ENCODE measurements at places on chromosomes 6 and 20.

- no peak for DNase-seq
These were observed 20.7 kb upstream of the TOX2 start for GRCh38 chr20:43893930-43894329.

DNA sequence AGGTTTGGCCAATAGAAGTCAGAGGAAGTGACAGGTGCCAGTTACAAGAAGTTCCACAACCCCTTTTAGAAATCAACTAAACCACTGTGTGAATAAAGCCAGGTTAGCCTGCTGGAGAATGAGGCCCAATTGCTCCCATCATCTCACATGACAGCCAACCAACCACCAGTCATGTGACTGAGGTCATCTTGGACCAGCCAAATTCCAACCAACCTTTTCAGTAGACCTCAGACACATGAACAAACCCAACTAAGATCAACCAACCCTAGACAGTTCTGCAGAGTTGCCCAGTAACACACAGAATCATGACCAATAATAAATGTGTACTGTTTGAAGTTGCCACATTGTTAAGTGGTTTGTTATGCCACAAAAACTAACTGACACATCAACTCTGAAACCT is 44.6 kb upstream of the GGTLC1 start:
- no peak for DNase-seq

DNA sequence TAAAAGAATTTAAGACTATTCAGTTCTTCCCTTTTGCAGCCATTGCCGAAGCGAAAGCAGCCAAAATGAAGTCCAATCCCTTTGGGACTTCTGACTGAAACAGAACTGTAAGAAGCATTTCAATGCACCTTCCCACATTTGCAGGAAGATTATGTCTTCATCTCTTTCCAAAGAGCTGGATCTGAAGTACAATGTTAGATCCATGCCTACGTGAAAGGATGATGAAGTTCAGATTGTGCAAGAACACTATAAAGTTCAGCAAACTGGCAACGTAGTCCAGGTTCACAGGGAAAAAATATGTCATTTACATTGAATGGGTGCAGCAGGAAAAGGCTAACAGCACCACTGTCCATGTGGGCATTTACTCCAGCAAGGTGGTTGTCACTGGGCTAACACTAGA is 6.0 kb upstream of the FILIP1 start:
- DNase-seq, result no peak

DNA sequence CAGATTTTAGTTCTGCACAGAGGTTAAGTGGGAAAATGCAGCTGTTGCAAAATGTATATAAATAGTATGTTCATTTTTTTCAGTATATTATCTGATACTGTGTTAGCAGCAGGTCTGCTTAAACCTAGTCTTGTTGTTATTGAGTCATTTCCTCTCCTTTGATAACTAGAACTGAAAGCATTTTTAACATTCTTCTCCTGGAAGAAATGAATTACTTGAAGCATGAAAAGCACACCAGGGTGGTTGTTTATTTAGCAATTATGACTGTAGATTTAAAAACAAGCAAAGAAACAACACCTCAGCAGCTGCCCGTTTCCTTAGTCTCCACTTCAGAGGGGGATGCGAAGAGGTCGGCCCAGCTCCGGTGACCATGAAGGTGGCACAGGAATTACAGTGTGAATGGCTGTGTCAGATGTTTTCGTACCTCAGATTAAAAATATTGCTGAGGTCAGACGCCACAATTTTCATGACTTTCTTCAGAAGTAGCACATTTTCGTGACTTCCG is 53.5 kb downstream of the GOPC start:
- no peak for DNase-seq

DNA sequence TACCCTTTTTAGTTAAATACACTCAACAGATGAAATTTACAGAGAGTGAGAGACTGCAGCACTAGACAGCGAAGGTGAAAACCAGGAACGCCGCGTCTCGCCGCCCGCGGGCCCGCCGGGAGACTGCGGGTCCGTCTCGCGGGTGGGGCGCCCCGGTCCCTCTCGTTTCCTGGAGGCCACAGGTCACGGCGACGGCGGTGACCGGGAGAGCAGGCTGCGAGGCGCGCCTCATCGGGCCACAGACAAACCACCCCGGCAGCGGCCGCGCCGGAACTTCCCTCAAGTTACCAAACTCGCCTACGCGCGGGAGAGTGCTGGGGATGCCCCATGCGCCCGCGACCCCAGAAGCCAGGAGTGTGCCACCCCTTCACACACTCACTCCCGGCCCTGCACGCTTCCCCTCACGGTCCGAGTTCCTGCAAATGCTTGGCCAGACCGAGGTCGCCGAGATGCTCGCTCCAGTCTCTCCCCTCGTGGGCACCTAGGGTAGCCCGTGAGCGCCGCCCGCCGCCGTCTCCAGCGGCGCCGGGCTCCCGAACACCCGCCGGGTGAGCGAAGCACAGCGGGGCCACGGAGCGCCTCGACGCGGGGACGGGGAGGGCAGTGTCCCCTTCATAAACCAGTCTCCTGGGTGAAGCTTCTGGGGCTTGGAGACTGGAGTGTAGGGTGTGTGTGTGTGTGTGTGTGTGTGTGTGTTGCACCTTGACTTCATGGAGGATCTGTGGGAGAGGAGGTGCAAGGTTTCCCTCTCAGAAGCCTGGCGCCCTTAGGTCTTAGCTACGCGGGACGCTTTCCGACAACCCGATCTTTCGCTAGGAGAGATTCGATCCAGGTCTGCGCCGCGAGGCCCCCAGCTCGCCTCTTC is 1.4 kb downstream of the BACH2 start:
- DNase-seq, result no peak

- DNase-seq, result no peak
These were observed 222.2 kb upstream of the FLRT3 start for GRCh38 chr20:14559612-14560011.

- no peak for DNase-seq
These were observed 754 bp downstream of the HDDC2 start for GRCh38 chr6:125300992-125301434.

GRCh38 chr6:41426888-41427641 is 91.7 kb downstream of the NCR2 start:
- DNase-seq, result no peak

GRCh38 chr6:158843751-158844683 is 24.8 kb upstream of the EZR start:
- DNase-seq, result no peak

DNA sequence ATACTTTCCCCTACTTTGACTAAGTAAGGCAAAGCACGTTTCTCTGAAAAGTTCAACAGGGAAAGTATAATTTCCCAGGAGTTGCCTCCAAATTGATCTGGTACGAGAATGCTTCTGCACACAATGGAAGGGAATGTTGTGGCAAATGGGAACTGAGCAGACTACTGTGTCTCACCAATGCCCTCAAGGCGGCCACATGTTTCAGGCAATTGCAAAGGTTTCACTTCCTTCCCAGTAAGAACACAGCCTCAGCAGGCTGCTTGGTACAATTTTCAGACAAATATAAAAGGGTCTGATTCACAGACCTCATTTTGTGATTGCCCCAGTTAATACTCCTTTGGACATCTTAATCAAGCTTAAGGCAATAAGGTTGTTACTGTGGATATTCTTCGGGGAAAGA is 71.2 kb downstream of the KIAA0319 start:
- no peak for DNase-seq

DNA sequence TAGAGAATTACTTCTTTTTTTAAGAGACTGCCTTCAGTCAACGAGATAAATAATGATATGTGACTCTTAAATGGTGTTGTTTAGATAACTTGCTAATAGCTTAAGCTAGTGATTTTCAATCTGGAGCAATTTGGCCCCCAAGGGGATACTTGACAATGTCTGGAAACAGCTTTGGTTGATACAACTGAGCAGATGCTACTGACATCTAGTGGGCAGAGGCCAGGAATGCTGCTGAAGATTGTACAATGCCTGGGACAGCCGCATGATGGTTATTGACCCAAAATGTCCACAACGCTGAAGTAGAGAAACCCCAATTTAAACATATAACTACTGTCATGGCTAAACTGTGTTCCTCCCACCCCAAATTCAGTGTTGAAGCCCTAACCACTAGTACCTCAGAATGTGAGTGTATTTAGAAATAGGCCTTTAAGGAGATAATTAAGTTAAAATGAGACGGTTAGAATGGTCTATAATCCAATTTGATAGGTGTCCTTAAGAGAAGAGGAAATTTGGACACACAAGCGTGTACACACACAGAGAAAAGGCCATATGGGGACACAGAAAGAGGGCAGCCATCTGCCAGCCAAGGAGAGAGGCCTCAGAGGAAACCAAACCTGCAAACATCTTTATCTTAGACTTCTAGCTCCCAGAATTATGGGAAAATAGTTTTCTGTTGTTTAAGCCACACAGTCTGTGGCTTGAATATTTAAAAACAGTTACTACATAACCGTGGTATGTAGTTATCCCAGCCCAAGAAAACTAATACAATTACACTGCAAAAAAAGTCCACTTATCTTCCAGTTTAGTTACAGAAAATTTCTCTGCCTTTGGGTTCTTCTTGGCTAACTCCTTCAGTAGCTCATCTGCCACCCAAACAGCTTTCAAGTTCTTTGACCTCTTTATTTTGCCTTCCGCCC is 22.2 kb downstream of the RWDD2A start:
- no peak for DNase-seq

DNA sequence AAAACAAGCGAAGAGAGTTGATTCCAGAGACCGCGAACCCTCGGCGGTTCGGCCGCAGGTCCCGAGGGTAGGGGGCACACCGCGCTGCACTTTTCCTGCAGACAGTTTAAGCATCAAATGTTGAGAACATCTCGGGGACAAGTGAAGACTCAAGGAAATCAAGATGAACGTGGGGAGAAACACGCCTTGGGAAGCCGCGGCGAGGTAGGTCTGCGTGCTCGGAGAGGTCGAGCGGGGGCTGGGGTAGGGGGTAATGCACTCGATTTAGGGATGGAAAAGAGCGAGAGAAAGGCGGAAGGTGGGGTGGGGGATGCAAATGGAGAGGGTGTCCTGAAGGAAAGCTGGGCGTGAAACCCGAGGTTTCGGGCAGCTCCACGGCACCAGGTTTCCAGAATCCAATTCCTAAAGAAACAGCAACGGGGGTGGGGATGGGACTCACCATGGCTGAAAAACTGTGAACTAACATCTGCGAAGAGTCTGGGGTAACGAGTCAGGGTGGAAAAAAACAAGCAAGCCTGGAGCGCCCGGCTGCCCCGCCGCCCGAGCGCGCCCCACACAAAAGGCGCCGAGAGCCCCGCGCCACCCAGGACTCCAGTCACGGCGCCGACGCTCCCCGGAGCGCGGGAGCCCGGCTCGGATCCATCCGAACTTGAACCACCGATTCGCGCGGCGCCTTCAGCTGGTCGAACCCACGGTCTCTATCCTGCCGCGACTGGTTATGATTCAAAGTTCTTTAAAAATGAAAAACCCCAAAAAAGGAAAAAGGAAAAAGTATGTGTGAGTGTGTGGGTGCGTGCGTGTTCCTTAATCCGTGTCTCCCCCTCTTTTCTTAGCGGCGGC is 3.5 kb downstream of the TFAP2A start:
- DNase-seq, result no peak

GRCh38 chr6:133855991-133856370 is 32.9 kb upstream of the TCF21 start:
- no peak for DNase-seq

DNA sequence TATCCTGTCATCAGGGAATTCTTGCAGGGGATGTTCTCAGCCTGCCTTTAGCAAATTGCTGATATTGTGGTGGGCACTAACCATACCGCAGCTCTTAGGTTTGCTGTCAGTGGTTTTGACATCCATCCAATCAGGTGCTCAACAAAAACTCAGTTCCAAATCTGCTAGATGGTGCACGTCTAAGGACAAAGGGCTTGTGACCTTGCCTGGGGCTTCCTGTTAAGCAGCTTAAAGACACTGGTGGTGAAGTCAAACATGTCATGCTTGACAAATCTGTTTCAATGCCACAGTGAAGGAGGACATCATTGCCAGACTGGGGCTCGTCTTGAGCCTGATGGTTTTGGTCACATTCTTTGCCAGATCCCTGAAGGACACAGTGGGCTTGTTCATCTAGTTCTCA is 179.8 kb upstream of the NOX3 start:
- DNase-seq, result no peak

DNA sequence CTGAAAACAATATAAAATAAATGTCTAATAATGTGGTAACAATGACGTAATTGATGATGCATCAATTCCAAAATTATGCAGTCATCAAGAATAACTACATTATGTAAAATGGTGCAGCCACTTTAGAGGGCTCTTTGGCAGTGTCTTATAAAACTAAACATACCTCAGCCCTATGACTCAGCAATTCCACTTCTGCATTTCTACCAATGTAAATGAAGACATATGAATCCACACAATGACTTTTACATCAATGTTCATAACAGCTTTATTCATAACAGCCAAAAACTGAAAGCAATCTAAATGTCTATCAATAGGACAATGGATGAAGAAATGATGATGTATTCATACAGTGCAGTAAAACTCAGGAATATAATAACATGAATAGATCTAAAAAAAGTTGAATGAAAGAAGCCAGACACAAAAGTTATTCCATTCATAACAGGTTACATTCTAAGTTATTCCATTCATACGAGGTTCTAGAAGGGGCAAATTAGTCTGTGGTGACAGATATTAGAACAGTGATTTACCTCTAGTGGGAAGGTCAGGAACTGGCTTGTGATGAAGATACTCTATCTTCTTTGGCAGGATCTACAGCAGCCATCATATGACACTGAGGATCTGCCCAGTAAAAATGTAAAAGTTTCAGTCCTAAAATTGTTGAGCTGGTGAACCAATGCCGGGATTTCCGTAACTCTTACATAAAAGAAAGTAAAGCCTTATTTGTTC is 396.1 kb downstream of the PLCB1 start:
- no peak for DNase-seq

- no peak for DNase-seq
These were observed 218.7 kb upstream of the FUT9 start for GRCh38 chr6:95797054-95797453.

DNA sequence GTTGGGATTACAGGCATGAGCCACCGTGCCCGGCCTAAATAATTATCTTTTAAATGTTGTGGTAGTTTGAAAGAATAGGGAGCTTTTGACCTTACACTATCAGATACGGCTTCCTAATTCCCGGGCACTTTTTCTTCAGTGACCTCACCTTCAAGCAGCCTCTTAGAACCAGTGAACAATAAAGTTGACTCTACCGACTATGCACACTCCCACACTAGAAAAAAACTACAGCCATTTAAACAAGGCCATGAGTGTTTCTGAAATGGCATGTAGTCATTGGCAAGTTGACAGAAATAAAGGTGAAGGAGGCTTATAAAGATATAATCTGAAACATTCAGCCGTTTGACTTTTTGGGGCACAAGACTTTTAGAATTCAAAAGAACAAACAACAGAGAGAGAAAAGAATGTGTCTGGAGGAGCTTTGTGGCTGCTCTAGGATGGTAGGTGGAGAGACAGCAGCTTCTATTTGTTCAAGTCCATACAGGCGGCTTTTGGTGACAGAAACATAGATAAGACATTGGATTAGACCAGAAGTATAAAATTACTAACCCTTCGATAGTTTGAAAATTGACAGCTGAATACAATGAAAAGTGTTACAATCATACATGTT is 75.2 kb downstream of the GJA1 start:
- no peak for DNase-seq
